ENCODE measurements at places on chromosomes 5 and 9. TPM values are rescaled to one million over a fixed set of nuclear protein-coding genes. Genes with fewer than 3 reads are reported as not detected.

GRCh38 chr9:16710888-16711287 lies 159.6 kb downstream of the BNC2 start:
- H3K4me1 ChIP-seq: peaks cover 28% of the 10 kb centered on the region
- no peaks in the 10 kb centered on the region for H3K27me3 ChIP-seq
- no peak overlapping the region for H3K4me3 ChIP-seq
- DNase-seq: no peak
- no peaks in the 10 kb centered on the region for H3K36me3 ChIP-seq
- no peak overlapping the region for H3K27ac ChIP-seq

- H3K4me3 ChIP-seq: no peak overlapping the region
- no peak for DNase-seq
- no peak overlapping the region for H3K27ac ChIP-seq
- H3K27me3 ChIP-seq: no peaks in the 10 kb centered on the region
- no peaks in the 10 kb centered on the region for H3K4me1 ChIP-seq
Measured at GRCh38 chr5:35331956-35332950, 102.0 kb upstream of the PRLR start.

DNA sequence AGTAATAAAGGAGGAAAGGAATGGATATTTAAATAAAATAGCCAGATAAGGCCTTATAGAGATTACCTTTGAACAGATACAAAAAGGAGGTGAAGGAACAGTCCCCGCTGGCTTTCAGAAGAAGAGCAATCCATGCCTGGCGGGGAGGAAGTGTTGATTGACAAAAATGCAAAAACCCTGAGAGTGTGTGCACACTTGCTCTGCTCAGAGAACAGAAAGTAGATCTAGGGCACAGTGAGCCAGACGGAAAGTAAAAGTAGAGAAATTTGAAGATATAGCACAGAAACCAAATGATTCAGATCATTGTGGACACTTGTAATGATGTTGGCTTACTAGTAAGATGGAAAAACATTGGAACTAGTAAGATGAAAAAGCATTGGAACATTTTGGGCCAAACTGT lies 720.6 kb downstream of the PTPRD start:
- no peaks in the 10 kb centered on the region for H3K4me1 ChIP-seq
- no peak for DNase-seq
- no peaks in the 10 kb centered on the region for H3K36me3 ChIP-seq
- H3K27me3 ChIP-seq: no peaks in the 10 kb centered on the region
- no peak overlapping the region for H3K27ac ChIP-seq

DNA sequence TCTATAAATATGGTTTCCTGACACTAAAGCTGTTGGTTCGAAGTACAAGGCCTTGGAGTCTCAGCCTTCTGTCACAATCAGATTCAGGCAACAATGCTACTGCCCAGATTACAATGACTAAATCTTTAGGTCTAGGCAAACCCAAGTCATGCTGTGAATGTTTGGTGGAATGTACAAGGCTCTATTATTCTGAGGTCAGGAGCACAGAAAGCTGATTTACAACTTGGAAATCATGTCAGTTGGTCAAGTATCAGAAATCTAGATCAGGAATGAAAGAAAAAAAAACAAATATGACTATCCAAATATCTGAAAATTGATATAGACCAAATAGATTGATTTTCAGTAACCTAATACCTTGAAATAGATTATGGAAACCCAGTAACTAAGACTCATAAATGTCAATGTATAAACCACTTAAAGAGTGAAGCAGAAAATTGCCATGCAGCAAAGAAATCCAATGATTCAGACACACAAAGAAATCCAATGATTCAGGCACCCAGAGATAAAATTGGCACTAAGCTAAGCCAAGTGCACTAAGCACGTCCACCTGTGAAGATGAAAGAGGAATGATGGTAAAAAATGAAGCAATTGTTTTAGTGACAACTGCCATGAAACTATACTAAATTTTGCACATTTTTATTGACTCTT lies 588.0 kb upstream of the TUSC1 start:
- no peaks in the 10 kb centered on the region for H3K27me3 ChIP-seq
- peaks cover 27% of the 10 kb centered on the region for H3K4me1 ChIP-seq
- DNase-seq: no peak
- no peak overlapping the region for H3K4me3 ChIP-seq
- H3K27ac ChIP-seq: peak overlapping the region; percentile 70

GRCh38 chr9:72951520-72952380 lies 1.1 kb downstream of the ALDH1A1 start:
- no peaks in the 10 kb centered on the region for H3K4me1 ChIP-seq
- H3K4me3 ChIP-seq: no peak overlapping the region
- no peak for DNase-seq
- H3K36me3 ChIP-seq: no peaks in the 10 kb centered on the region

GRCh38 chr5:107696498-107696897 lies 25.8 kb upstream of the EFNA5 start:
- H3K4me1 ChIP-seq: no peaks in the 10 kb centered on the region
- H3K36me3 ChIP-seq: no peaks in the 10 kb centered on the region
- DNase-seq: no peak
- H3K27ac ChIP-seq: no peak overlapping the region

DNA sequence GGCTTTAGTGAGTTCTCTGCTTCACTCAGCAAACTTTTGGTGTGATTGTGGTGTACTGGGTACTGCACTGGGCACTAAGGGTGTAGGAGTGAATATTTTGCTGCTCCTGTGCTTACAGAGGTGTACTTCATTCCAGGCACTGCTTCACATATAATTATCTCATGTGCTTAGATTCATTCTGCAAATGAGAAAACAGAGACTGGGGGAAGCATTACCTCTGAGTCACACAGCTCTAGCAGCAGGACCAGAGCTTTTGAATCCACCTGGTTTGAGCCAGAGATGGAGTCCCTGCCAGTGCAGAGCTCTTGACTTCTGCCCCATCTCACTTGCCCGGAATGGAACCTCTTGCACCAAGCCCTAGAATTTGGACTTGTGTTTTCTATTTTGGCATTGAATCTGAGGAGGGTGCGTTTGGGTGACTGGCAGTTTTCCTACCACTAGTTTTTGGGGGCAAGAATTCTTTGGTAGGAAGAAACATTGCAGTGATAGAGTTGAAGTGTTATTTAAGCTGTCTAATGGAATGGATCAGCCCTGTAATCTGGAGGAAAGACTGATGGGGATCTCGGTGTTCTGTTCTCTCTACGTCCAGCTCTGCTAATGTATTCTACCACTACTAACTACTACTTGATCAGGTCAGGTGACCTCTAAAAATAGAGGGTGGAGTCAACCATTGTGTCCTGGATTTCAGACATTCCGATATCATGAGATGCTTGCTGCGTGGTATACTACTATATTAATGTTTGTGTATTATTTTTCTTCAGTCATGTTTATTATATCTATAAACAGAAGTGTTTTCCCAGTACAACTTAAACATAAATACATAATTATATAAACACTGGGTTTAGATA lies 2.5 kb downstream of the ARHGAP26 start:
- H3K4me1 ChIP-seq: peaks cover 8% of the 10 kb centered on the region
- H3K36me3 ChIP-seq: no peaks in the 10 kb centered on the region
- DNase-seq: no peak
- H3K27me3 ChIP-seq: peaks cover 10% of the 10 kb centered on the region

GRCh38 chr5:139517683-139518564 lies 35.4 kb upstream of the STING1 start:
- DNase-seq: peak; percentile 53
- H3K4me1 ChIP-seq: peaks cover 5% of the 10 kb centered on the region

GRCh38 chr5:173327084-173327947 lies 898 bp downstream of the STC2 start:
- peak overlapping the region; percentile 84 for H3K4me3 ChIP-seq
- peaks cover 13% of the 10 kb centered on the region for H3K36me3 ChIP-seq
- peak overlapping the region; percentile 82 for H3K27ac ChIP-seq
- peak; percentile 42 for DNase-seq
- no peaks in the 10 kb centered on the region for H3K27me3 ChIP-seq
- peaks cover 53% of the 10 kb centered on the region for H3K4me1 ChIP-seq

DNA sequence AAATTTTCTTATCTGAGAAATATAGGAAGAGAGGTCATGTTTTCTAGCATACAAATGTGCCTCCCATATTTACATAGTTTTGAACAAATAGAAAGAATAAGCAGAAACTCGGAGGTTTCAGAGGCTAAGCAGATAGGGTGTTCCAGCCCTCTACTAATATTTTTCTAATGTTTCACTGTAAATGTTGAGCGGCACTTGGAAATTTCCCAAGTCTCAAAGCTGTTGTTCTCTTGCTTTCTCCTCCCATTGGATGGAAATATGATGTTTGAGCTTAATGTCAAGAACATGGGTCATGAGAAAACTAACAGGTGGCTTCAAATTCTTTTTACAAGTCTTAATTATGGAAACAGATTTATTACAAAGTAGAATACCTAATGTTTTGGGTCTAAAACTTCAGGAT lies 5.1 kb downstream of the SPINK1 start:
- DNase-seq: no peak
- H3K4me3 ChIP-seq: no peak overlapping the region
- no peak overlapping the region for H3K27ac ChIP-seq

GRCh38 chr5:6175172-6175854 lies 203.0 kb downstream of the MED10 start:
- H3K4me3 ChIP-seq: no peak overlapping the region
- no peak overlapping the region for H3K27ac ChIP-seq
- no peak for DNase-seq
- H3K4me1 ChIP-seq: no peaks in the 10 kb centered on the region
- no peaks in the 10 kb centered on the region for H3K36me3 ChIP-seq
- H3K27me3 ChIP-seq: no peaks in the 10 kb centered on the region

ANKRD18A gene
- 4.0 TPM for total RNA-seq

DNA sequence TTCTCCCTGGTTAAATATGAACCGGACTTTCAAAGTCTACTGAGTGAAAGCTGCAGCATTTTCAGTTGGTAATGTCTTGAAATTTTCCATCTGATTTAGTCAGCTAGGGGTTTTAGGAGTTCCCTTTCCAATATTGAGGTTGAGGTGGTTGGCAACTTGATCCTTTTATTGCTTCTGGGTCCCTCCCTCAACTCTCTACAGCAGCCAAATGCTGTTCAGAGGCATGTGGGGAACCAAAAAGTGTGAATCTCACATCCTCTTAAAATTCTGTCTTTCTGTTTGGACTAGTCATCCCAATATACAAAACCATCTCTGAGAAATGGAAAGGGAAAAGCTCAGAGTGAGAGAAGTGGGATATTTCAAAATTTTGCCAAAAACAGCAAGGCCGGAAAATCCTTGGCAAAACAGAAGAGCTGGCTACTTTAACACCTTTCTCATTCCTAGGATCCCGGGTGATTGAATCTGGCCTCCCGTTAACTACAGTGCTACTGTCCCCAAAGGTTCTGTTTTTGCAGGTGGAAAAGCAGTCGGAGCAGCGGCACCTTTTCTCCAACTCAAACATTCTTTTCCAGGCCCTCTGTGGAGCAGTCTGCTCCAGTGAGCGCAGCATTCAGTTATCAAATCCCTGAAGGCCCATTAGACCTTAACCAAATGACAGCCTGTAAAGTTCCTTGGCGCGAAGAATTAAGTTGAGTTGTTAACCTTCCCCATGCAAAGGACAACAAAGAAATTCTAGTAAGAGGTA lies 345.9 kb upstream of the NUDT12 start:
- H3K36me3 ChIP-seq: no peaks in the 10 kb centered on the region
- no peak for DNase-seq
- H3K27ac ChIP-seq: no peak overlapping the region
- no peaks in the 10 kb centered on the region for H3K27me3 ChIP-seq
- H3K4me3 ChIP-seq: no peak overlapping the region

DNA sequence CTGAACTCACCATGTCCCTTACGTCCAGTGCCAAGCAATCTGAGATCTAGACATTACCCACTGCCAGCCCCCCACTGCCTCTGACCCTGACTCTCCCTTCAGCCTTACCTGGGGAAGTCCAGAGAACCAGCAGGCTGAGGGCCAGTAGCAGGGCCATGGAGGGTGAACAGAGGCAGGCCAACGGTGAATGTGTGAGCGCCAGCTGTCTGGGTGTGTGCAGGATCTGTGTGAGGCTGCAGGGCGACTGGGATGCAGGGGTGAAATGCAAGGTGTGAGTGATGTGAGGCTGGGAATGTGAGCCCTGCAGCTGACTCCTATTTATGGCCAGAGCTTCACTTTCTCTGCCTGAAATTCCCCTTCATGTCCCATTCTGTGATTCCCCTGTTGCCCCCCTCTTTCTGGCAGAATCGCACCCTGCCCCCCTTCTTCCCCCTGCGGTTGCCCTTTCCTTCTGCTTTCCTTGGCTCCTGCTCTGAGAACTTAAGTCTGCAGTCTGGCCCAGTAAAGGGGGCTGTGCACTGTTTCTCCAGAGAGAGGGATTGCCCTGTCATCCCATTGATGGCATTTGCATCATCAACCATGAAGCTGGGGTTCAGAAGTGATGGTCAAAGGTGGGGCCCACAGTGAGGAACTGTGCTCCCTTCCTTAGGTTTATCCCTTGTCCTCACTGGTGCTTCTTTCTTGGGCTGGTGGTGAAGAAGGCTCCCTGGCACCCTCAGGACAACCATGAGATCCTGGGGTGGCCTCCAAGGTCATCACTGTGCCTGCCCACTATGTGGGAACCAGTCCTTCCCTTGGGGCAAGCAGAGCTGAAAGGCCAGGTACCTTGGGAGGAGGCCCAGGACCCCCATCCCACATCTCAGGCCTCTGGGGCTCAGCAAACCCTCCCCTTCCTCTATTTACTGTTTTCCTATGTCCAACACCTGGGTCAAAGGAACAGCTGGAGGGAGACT lies at the start of gene CCL19:
Gene CCL19 (minus strand): TSS at position 294 of the 953 bp plus-strand sequence. CDS start 137 bp downstream, at position 157.
- no peak within 1 kb of the TSS for H3K4me3 ChIP-seq
- no peaks in the 10 kb centered on the region for H3K36me3 ChIP-seq
- H3K27ac ChIP-seq: no peak within 1 kb of the TSS
- H3K4me1 ChIP-seq: no peaks in the 10 kb centered on the region

GRCh38 chr5:75277463-75277862 lies 40.8 kb upstream of the ANKRD31 start:
- peaks cover 4% of the 10 kb centered on the region for H3K4me1 ChIP-seq
- no peaks in the 10 kb centered on the region for H3K27me3 ChIP-seq
- H3K36me3 ChIP-seq: no peaks in the 10 kb centered on the region
- no peak overlapping the region for H3K27ac ChIP-seq

- no peak overlapping the region for H3K4me3 ChIP-seq
- DNase-seq: no peak
- no peak overlapping the region for H3K27ac ChIP-seq
- no peaks in the 10 kb centered on the region for H3K36me3 ChIP-seq
Measured at GRCh38 chr9:12276505-12276904, 416.7 kb upstream of the TYRP1 start.

PCDHGB4 gene
- 13.6 TPM for total RNA-seq

GRCh38 chr5:18321262-18321942 lies 687.1 kb downstream of the TAF11L14 start:
- H3K36me3 ChIP-seq: no peaks in the 10 kb centered on the region
- no peaks in the 10 kb centered on the region for H3K4me1 ChIP-seq
- no peak overlapping the region for H3K27ac ChIP-seq
- no peaks in the 10 kb centered on the region for H3K27me3 ChIP-seq
- no peak overlapping the region for H3K4me3 ChIP-seq
- DNase-seq: no peak

EEIG1 gene
- total RNA-seq: 26.0 TPM

SPARC gene
- 15,667 TPM for total RNA-seq

GRCh38 chr5:156142867-156143266 lies 184.1 kb upstream of the SGCD start:
- no peak overlapping the region for H3K27ac ChIP-seq
- H3K4me3 ChIP-seq: no peak overlapping the region
- H3K4me1 ChIP-seq: peaks cover 3% of the 10 kb centered on the region

GRCh38 chr5:95864456-95864855 lies 41.9 kb upstream of the GLRX start:
- DNase-seq: no peak
- no peak overlapping the region for H3K4me3 ChIP-seq
- no peaks in the 10 kb centered on the region for H3K27me3 ChIP-seq
- H3K4me1 ChIP-seq: peaks cover 42% of the 10 kb centered on the region
- no peaks in the 10 kb centered on the region for H3K36me3 ChIP-seq
- H3K27ac ChIP-seq: no peak overlapping the region

Data from astrocyte (in vitro differentiated cells and primary cell).